Head of caudate nucleus (tissue), 42 donors: ENCODE measurements at places on chromosomes 6 and 20.

DNA sequence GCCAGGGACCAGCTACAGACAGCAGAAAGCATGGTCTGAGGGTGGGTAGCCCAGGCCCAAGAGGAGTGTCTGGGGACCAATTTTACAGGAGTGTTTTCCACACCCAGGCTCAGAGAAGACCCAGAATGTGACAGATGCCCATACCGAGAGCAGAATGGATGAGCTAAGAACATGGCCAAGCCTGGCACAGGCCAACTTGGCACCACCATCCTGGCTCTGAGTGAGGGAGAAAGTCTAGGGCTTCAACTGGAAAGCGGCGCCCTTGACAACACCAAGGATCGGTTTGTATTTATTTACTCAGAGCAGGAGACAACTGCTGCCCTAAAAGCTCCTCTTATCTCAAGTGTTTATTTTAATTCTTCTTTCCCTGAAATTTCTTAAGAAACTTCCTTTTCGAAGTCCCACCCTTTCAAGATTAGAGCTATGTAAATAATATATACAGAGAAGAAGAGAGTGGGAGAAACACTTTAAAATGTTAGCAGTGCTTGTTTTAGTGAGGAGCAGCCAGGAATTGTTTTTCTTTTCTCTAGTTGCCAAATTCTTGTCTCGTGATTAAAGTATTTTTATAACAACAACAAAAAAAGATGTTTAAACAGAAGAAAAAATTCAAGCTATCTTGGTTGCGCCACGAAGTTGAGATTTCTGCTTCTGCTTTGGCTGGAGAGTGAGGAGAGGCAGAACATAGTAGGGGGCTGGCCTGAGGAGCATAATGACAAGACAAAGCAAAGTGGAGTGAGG is 16.2 kb downstream of the TNXB start:
- no peak for DNase-seq

- no peak for DNase-seq
Observed at GRCh38 chr20:17441745-17442144, 89.4 kb downstream of the BFSP1 start.

- no peak for DNase-seq
Observed at GRCh38 chr20:3532089-3532615, 61.3 kb downstream of the ATRN start.

DNA sequence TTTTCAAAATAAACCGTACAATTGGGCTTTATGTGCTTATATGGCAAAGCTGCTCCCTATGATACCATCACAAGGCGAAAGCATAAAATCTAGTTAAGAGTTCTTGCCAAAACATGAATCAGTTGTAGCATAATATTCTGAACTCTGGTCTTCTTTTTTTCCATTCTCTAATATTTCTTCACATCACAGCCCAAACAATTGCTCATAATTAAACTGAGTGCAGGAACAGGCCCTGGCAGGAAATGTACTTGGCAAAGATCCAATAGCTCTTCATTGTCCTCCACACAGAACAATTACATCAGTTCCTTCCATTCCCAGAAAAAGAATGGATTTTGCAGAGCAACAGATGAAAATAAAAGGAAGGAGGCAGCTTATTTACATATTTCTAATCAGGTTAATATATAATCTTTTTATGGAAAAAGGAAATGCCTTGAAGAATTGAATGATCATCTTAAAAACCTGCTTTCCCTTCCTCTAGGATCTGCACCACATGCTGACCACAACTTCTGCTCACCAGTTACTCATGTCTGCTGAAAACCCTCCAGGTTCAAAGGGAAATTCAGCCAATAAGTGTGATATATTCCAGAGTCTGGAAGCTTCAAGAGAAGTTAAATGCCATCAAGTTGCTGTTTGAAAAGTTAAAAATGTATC is 123.3 kb upstream of the COL21A1 start:
- peak; percentile 70 for DNase-seq

GRCh38 chr20:52637201-52637600 is 335.0 kb upstream of the TSHZ2 start:
- no peak for DNase-seq
